ENCODE measurements at places on chromosomes 3 and 15.

- DNase-seq = no peak
Observed at GRCh38 chr15:88650556-88650955, 11.7 kb downstream of the ISG20 start.

- DNase-seq = no peak
Observed at GRCh38 chr15:77416148-77416455, 3.8 kb downstream of the PEAK1 start.

DNA sequence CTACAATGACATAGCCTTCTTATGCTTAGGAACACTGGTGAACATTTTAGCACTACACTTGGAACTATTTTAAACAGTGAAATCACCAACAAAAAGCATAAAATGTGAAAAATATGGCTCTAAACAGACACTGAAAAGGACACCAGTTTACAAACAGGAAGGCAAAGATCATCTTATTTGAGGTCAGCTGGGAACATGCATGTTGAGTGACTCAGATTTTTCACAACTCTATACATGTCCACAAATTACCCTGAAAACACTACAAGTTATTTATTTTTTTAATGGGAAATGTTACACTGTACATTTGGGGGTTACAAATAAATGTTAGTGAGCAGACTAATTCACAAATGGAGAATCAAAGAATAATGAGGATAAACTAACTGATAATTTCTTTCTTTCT lies 12.5 kb upstream of the GK5 start:
- DNase-seq = no peak

DNA sequence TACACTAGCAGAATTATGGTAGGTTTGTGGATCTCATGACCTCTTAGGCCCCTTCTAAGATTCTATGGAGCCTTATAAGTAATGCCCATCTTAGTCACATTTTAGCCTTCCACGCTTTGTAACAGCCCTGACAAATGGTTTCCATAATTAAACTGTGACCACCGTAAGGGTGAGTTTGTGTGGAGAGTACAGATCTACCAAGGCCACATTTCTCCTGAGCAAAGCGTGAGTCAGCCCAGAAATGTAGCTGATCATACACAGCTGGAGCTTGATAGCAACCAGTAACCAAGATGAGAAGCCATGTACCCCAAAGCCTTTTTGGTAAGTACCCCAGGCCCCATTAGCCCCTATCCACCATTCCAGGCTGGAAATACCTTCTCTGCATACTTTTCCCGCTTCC lies 31.7 kb downstream of the CHAC1 start:
- no peak for DNase-seq

DNA sequence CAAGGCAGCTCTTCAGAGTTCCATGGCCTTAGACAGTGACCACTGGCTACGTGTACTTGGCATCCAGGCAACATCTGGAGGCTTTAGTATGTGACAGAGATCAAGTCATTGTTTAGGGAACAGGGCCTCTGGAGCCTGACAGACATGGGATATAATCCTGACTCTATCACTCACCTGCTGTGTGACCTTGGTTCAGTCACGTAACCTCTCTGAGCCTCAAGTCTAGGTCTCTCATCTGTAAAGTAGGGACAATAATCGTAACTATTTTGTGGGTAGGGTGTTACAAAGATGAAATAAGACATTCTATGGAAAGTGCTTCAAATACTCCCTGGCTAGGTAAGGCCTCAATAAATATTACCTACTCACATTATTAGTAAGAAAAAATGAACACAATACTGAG lies 114.2 kb downstream of the SMAD6 start:
- DNase-seq = no peak

GRCh38 chr3:47409688-47410416 lies 29.0 kb downstream of the PTPN23 start:
- no peak for DNase-seq

DNA sequence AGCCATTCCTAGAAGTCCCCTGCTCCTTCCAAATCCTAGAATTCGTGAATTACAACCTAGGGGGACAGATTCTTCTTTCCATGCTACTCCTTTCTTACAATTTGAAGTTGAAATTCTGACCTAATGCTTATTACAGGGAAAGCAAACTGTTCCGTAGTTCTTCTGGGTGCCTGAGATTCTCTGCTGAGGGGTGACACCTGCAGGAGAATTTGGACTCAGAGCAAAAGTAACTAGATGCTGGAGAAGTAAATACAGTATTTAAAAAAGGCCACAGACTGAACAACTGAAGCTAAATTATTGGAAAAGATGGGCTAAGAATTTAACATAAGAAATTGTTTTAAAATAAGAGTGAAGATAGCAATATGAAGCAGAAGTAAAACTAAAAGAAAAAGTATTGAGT lies 37.9 kb downstream of the ACAD9 start:
- DNase-seq = no peak

- DNase-seq = no peak
Observed at GRCh38 chr3:190696777-190697501, 165.6 kb downstream of the GMNC start.

GRCh38 chr3:64000453-64001055 lies 22.7 kb downstream of the PSMD6 start:
- no peak for DNase-seq

DNA sequence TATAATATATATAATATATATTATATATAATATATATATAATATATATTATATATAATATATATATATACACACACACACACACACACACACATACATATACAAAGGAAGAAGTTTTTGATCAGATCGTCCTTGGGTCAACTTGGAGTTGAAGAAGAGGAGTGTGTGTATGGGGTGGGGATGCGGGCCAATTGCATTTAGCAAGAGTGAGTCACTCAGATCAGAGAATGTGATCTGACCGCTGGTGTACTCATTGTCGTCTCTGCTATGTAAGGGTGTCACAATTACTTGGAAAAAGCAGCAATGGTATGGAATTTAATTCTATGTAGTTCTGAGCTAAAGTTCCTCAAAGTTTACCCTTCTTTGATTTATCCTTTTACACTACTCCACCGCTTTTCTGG lies 4.6 kb upstream of the VGLL3 start:
- DNase-seq = no peak

- no peak for DNase-seq
Observed at GRCh38 chr3:24046214-24046613, 101.1 kb downstream of the NR1D2 start.

DNA sequence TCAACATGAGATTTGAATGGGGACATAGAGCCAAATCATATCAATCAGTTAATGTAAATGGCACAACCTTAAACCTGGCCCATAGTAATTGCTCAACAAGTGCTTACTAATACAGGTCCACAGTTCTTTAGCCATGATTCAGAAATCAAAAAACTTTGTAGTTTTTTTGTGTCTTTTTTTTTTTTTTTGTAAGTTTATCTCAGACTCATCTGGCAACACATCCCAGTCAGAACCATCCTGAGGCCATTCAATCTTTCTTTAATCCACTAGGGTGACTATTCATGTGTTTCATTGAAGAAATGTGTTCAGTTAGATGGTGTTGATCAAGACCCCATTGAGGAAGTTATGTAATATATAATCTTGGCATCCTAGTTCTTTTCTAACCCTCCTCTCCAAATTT lies 65.4 kb downstream of the ABI3BP start:
- no peak for DNase-seq

GRCh38 chr3:129078510-129078909 lies 17.9 kb downstream of the GP9 start:
- no peak for DNase-seq

DNA sequence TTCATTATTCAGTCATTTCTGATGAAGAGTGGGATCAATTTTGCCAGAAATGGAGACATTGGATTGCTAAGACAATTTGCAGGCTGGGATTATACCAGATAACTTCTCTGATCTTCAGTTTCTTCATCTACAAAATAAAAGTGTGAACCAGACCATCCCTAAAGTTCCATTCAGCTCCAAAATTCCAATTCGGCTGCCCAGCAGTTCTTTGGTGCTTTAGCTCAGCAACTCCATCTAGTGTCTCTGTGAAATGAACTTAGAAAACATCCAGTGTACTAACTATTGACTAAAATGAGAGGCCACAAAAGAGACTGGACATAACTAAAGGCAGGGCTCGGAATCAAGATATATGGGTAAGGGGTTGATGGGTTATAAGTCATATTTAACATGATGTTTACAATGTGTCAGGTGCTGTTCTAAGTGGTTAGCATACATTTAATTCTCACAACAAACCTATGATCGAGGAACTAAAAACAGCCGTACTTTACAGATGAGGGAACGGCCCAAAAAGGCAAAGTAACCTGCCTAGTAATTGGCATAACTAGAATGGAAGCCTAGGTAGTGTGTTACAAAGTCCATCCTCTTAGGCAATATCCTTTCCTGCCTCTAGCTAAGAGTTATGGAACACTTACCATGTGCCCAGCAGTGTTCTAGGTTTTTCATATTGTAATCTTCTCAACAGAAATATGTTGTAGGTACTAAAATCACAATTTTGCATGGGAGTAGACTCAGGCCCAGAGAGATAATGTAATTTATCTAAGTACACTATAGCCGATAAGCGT lies 17.0 kb downstream of the THAP10 start:
- no peak for DNase-seq

DNA sequence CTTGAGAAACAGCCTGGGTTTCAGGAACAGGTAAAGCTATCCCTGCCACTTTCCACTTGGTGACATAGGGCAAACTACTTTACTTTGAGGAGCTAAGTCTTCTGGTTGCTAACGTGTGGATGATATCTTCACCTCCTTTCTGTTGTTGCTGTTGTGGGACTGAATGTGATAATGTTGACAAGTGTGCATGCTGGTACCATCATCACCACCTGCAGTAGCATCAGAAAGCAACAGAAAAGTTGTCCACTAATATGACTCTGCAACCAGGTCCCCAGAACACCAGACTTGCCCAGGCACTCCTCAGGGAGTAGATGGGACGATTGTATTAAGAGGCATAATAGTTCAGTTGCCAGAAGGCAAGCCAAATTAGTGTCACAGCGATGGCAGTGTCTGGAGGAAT lies 203.2 kb upstream of the MCTP2 start:
- no peak for DNase-seq

DNA sequence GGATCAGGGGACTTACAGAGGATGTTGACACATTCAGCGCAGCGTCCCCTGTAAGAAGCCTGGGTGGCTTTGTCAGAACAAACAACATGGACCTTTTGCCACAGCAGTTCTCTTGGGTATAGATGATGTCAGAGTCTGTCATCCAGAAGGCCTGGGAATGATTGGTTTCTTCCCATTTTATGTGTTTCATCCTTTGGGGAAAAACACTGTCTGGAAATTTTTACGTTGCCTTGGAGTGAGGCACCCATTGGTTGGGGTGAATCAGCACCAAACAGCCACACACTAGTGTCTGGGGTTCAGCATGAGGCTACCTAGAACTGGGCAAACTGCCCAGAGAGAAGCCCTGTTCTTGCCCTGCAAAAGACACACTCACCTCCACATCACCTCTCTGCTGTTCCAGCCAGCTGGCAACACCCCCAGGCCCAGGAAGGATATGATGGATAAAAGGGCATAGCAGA lies 123.0 kb downstream of the FAM43A start:
- no peak for DNase-seq

DNA sequence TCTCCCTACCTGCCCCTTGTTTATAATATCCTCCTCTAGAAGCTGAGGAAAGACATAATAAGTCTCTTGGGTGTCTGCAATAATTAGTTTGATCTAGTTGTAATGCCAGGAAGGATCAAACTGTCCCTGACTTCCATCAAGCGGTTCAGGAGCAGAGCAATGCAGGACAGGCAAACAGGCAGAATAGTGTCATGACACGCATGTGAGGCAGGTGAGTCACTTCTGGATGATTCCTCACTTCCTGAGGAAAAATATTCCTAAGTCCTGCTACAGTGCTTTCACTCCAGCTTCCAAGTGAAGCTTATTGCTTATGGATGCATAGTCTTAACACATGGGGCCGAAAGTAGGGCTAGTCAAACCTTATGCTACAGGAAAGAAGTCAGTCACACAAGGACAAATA lies 85.8 kb downstream of the GREM1 start:
- DNase-seq = no peak

GRCh38 chr15:85494048-85494777 lies 113.8 kb downstream of the AKAP13 start:
- no peak for DNase-seq

GRCh38 chr15:57566834-57567233 lies 24.9 kb upstream of the MYZAP start:
- no peak for DNase-seq

- no peak for DNase-seq
Observed at GRCh38 chr3:168262887-168263286, 167.2 kb upstream of the GOLIM4 start.

DNA sequence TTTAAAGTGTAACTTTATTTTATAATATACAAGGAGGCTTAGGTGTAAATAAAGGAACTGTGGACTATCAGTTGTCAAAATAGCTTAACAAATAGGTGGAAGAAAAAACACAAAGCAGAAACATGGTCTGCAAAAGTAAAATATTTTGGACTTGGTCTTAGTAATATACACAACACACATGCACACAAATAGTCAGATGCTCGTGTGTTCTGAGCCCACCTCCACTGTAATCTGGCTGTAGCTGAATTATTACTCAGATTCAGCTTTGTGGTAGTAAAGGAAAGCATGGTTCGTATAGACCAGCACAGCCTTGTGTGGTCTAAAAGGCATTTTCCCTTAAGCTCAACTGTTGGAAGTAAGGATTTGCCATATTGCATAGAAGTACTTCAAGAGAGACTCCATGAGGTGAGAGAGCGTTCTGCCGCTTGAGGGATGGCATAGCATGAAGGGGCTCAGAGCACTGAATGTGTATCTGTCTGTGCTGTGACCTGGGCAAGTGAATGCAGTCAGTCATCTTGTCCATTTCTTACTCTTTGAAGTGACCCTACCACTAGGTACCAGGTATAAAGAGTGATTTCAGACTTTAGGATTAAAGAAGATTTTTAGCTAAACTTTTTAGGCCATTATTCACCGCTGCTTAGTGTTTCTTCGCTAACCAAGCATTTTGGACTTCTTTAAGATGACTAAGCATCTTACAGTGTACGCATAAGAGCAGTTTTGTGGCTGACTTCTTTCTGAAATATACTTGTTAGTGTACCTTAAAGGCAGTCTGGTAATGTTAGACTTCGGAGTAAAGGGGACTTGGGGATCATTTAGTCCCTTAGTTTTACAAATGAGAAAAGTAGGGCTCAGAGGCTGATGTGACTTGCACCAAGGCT lies 15.2 kb downstream of the TPM1 start:
- DNase-seq = no peak

DNA sequence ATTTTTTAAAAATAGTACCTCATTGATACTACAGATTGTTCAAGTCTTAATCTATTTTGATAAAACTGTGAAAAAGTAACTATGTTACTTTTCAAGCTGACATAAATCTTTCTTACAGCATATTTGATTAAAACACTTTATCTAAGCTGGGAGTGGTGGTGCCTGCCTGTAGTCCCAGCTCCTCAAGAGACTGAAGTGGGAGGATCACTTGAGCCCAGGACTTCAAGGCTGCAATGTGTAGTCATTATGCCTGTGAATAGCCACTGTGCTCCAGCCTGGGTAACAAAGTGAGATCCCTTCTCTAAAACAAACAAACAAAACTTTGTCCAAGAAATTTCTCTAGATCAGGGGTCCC lies 59.6 kb upstream of the NEDD4 start:
- no peak for DNase-seq

DNA sequence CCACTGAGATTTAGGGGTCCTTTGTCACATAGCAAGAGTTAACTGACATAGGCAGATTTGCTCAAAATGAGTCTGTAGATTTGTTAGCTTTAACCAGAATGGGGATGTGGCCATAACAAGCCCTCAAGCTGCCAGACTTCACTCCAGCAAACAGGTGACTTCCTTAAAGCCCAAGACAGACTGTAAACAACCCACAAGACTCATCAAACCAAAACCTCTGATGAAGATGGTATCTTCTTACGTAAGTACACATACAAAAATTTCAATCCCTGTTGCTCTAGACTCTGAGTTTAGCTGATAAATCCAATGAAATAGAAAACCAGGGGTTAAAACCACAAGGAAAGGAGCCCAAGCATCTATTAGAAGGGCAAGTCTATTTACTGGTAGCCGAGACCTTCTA lies 18.2 kb upstream of the ZBTB20 start:
- no peak for DNase-seq

All from ureter (tissue), 1 donor.